ENCODE measurements at places on chromosomes 2 and 18.

GRCh38 chr2:94993176-94994062 lies 32.1 kb upstream of the MAL start:
- DNase-seq = no peak

- DNase-seq = no peak
Observed at GRCh38 chr18:51751901-51752300, 554.4 kb upstream of the MEX3C start.

DNA sequence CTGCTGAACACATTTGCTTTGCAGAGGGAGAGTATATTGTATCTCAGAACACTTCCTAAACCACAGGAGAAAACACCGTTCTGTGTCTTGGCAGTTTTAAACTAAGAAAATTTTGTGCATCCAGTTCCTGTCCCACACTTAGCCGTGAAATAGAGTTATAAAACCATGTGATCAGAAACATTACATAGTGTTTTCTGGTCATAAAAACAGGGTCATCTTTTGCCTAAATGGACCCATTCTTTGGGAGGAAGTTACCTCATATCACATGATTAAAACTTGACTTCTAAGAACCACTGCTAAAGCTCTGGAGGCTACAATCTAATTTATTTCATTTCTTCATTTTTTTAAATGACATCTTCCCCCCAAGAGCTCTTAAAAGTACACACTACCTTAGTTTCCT lies 138.7 kb downstream of the PAX3 start:
- DNase-seq = no peak

DNA sequence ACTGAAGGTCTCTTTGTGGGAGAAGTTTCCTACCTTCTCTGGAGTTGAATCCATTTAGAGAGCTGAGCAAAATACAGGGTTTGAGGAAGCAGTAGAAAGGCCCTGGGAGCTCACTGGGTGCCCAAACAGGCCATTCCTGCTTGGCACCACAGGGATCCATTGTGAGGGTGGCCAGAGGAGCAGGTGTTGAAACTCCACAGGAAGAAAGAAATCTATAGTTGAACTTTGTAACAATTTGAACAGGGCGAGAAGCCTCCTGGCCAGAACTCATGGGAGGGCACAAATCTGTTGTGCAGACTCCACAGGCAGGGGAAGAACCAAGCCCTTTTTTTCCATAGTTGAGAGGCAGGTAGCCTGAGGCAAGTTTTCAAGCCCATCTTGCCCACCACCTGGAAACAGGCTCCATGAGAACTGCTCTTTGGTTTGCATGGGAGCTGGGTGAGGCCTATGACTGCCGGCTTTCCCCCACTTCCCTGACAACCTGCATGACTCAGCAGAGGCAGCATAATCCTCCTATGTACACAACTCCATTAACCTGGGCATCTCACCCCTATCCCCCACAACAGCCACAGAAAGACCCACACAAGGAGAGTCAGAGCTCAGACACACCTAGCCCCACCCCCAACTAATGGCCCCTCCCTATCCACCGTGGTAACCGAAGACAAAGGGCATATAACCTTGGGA lies 1053.0 kb downstream of the TSN start:
- DNase-seq = no peak

- DNase-seq = no peak
Observed at GRCh38 chr2:25482341-25482740, 140.6 kb upstream of the DNMT3A start.

DNA sequence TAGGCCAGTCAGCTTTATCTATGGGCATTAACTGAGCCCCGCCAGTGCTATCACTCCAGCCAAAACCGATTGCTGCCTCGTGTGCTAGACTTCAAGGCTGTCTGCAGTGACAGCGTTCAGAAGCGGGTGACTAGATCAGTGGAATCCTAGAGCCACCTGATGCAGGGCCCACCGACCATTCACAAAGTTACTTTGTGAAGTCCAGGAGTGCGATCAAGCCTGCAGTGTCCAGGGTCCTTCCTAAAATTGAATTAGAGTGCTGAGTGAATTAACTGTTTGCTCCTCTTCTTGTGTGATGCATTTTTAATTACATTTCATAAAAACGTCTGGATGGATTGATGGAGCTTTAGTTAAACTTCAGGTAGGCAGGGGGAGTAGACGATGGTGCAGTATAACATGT lies 13.9 kb downstream of the PCARE start:
- no peak for DNase-seq

- no peak for DNase-seq
Observed at GRCh38 chr2:232382331-232383225, 4.0 kb downstream of the ALPP start.

DNA sequence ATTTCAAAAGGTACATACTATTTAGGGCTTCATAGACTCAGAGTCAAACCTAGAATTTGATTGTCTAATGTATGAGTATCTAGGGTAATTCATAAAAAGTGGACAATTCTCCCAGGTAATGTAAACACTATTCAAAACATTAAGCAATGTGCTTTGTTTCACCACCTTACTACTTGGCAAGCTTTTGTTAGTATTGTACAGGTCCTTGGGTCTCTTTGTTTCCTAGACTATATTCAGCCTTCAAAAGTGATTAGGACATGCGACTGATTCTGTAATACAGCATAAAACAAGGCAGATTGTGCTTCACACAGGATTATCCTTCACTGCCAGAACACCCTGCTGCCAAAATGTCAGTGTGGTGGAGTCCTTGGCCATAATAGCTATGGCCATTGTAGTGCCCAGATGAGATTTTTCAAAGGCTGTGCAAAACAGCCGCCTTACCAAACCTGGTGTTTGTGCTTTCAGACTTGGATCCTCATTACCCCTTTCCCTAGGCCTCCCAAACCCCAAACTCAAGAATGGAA lies 90.1 kb upstream of the CAVIN2 start:
- DNase-seq = peak; percentile 14

GRCh38 chr18:23897291-23897690 lies 117.3 kb upstream of the TTC39C start:
- DNase-seq = no peak

DNA sequence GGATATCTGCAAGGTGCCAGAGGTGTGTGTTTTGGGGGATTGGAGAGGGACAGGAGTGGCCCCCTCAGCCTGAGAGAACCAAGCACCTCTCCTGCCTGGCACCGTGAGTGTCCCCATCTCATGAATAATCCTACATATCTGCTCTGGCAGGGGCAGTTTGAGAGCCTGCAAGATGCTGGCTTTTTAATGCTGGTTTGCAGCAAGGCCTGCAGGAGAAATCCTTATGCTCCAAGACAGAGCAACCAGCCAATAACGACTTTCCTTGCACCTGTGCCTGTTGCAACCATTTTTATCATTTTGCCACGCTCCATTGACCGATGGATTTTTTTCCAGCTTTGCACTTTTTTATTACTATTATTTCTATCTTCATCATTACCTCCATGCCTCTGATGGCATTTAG lies 259.4 kb upstream of the SKOR2 start:
- DNase-seq = no peak

DNA sequence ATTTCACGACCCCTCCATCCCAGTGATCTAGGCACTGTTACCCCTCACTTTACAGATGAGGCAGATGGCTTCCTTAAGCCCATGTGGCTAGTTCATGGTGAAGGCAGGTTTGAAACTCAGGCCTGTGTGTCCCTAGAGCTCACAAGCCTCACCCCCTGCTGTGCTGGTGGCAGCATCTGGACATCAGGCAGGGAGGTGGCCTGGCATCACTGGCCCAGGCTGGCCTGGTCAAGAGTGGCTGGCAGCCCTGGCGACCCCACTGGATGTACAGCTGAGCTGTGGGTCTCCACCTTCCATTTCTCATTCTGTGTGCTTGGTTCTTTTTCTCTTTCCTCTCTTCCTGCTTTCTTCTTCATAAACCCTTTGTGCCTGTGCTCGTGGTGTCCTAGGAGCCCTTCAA lies 56.3 kb downstream of the BOLA3 start:
- DNase-seq = no peak

- DNase-seq = no peak
Observed at GRCh38 chr2:73998933-73999332, 14.2 kb downstream of the TET3 start.

DNA sequence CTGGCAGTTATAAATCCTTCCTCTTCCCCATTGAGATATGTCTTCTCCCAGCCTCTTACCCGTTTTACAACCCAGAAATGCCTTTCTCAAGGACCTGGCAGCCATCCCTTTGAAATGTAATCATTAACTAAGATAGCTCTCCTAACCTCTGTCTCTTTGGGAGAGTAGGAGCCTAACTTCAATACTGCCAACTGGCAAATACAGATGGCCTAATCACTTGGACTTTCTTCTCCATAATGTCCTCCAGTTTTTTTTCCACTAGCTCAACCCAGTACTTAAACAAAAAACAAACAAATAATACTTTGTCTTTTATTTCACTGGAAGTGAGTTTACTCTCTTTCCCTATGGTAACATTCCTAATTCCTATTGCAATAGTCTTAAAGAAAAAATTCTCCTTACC lies 1391.1 kb downstream of the SUCLG1 start:
- DNase-seq = peak; percentile 22

DNA sequence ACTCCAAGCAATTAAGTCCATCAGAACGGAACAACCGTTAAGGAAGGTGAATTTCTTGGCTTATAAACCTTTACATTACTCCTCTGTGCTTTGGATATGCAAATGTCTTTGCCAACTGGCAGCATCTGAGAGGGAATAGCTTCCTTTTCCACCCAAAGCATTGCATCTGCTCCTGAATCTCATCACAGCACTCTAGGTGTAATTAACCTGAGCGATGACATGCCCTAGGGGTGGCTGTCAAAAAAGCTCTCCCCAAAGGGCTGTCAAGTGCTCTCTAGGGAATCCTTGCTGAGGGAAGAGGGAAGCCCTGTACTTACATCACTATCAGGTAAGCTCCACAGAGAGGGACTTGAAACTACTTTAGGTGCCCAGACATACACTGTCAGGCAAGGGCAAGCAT lies 5.5 kb upstream of the SMARCAL1 start:
- no peak for DNase-seq

DNA sequence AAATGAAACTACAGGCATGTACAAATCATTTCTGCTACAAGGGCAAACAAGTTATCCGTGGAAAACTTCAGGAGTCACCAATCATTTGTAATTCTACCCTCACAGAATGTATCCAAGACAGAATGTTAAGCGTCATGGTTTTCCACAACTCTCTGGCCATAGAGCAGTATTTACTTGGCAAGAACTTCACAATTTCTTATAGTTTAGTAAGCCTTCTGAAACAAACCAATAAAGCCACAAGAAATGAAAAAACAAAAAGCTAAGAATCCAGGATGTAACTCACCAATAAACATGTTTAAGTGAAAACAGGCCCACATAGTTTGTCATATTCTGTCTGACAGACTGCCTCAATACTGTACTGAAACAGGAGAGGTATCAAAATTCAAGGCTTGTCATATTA lies 70.3 kb downstream of the LNPK start:
- DNase-seq = no peak

DNA sequence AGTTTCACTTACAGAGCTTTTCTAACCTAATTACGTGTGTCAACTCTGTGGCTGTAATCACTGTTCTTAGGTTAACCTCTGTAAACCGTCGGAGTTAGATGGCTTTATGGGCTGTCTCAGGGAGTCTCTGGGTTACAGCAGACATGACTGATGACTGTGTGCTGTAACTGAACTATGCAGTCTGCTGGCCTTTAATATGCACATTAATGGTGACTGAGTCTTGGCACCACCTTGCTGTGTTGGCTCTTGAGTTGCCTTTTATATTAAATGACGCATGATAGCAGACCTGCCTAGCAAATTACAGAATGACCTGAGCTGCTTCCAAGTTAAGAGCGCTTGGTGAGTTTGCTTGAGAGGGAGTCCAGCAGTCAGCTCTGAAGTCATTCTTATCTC lies 90.1 kb downstream of the ACKR3 start:
- DNase-seq = peak; percentile 73

GRCh38 chr18:39770399-39770798 lies 2184.6 kb upstream of the PIK3C3 start:
- DNase-seq = no peak

DNA sequence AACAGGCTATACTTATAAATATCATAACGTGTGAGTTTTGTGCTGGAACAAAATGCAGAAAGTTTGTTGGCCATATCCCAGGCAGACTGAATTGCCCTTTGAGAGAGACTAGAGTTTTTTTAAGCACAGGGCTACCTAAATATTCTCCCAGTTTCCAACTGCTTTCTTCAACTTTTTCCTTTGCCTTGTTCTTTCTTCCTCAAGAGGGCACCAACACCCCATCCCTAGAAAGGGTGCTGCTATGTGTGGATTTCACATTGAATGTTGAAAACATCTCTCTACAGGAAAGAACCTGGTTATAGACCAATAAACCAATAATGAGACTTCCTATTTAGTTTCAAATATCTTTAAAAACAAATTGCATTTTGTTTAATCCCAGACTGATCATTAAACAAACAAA lies 87.9 kb downstream of the ICOS start:
- no peak for DNase-seq

GRCh38 chr2:235694721-235695601 lies 201.1 kb downstream of the AGAP1 start:
- DNase-seq = no peak

DNA sequence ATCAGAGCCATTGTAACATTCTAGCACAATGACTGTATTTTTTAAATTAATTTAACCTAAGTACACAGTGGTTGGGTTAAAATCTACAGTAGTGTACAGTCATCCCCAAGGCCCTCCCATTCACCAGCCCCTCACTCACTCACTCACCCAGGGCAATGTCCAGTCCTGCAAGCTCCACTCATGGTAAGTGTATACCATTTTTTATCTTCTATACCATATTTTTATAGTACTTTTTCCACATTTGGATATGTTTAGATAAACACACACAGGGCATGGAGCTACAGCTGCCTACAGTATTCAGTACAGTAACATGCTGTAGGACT lies 72.1 kb downstream of the COPS8 start:
- DNase-seq = no peak

GRCh38 chr2:69100220-69100723 lies 87.3 kb downstream of the ANTXR1 start:
- no peak for DNase-seq

- DNase-seq = no peak
Observed at GRCh38 chr2:236588932-236589592, 19.4 kb downstream of the ACKR3 start.

- DNase-seq = no peak
Observed at GRCh38 chr2:149928011-149928410, 340.4 kb upstream of the MMADHC start.

DNA sequence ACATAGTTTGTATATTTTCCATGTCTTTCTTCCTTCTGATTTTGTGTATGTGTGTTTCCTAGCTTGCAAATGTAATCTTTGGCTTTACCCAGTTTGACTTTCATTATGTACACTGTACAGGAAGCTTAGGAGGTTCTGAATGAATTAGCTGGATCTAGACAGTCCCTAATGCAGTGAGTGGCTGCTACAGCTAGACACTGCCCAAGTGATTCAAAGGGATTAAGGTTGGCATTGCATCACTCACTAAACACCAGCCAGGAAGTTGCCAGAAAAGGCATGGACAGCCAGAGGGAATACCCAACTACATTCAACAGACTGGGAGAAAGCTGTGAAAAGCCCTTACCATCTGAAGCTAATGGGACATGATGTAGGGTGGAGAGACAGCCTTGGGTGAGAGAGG lies 316.0 kb upstream of the MEX3C start:
- DNase-seq = no peak

Measured in NCI-H2029 treated with DMSO at 0.1 percent for 48 hours (cell line).